Fibroblast of mammary gland (primary cell): ENCODE measurements at places on chromosomes 3 and 15.

DNA sequence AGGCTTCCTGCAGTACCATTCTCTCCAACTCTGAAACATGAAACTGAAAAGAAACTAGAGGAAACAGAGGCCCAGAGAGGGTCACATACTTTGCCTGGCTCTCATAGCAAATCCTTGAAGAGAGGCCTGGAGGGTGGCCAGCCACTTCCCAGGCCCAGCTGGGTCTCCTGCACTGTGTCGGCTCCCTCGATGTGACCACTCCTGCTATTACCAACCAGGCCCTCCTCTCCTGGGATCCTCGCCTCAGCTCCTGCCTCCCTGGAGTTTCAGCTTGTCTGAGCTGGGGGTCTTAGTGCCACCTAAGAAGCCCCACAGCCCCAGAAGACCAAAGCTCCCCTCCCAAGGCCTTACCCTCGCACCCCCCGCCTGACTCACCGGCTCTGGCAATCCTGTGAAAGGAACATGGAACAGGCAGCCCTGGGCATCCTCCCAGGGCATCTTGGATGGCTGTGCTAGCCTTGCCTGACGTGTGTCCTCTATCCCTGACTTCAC lies 4.6 kb downstream of the LOXL1 start:
- DNase-seq: peak; percentile 96

DNA sequence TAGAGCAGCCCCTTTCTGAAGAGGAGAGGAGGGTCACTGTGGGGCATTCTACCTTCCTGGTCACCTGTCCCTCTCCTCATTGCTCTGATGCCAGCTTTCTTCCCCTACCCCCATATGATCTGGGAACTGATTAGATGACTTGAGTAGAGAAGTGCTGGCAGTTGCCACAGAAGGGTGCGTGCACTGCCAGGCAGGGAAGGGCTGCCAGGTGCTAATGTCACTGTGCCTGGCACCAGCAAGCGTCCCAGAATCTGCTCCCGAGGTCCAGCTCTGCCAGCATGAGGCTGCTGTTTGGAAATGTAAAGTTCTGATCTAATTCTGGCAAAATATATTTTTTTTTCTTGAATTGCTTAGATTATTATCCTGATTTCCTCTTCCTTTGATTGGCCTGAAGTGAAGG lies 52.8 kb downstream of the PPM1L start:
- DNase-seq: no peak

GRCh38 chr3:104437891-104438290 lies 928.8 kb upstream of the ALCAM start:
- peak; percentile 51 for DNase-seq

- DNase-seq: no peak
Measured at GRCh38 chr3:177104299-177104992, 92.8 kb downstream of the TBL1XR1 start.

DNA sequence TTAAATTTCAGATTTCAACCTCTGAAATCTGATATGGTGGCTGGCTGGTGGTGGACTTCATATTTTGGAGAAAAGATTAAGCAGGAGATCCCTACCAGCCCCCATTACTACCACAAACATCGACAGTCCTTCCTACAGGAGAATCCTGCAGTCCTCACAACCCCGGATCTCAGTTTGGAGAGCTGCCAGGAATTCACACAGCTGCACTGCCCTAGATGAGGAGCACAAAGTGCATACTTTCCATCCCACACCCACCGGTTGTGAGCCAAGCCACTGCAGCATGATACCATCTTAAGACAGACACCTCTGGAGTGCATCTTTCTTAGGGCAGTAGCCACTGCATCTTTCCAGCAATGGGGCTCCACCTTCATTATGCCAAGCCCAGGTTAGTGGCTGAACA lies 185.5 kb upstream of the GPR149 start:
- DNase-seq: no peak

- DNase-seq: no peak
Measured at GRCh38 chr3:174636451-174636850, 222.7 kb upstream of the NAALADL2 start.

DNA sequence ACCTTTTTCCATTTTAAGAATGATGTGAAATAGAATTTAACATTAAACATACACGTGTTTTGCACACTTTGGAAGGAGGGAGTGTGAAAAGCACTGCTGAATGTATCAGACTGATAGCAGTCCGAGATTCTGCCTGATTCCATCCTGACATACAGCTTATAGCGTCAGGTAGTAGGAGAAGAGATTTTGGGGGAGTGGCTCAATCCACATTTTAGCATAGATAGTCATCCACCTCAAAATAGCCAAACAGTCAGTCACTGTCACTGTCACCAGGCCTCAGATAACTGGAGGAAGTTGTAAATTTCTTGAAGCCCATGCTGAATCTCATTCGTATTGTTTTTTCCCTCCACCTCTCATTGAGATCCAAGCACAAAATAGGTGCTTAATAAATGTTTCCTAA lies 35.4 kb upstream of the ARHGEF26 start:
- no peak for DNase-seq
